ENCODE measurements at places on chromosomes 12 and 14.

DNA sequence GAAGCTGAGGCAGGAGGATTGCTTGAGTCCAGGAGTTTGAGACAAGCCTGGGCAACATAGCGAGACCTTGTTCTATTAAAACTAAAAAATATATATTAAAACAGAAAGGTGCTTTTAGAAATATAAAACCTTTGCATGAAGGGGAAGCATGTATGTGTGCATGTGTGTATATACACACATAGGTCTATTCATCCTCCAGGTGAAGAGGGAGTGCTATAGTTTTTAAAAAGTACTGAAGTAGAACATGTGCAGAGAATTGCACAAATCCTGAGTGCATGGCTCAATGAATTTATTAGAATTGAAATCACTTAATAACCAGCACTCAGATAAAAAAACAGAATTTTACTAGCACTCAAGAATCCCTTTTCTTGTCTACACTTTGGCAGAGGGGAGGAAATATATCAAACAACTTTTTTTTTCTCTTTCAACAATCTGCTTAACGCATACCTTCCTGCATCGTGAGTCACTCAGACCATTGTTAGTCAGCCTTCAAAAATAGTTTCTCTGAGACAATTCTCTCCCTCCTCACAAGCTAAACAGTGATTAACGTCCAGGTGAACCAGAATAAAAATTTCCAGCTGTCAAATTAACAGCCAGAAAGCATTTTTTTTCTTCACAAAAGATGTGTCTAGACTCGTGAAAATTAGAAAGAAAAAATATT, 17.7 kb upstream of the NEDD1 start:
- no peak for DNase-seq

GRCh38 chr14:22297376-22297775, 291.6 kb downstream of the DAD1 start:
- DNase-seq: no peak

DNA sequence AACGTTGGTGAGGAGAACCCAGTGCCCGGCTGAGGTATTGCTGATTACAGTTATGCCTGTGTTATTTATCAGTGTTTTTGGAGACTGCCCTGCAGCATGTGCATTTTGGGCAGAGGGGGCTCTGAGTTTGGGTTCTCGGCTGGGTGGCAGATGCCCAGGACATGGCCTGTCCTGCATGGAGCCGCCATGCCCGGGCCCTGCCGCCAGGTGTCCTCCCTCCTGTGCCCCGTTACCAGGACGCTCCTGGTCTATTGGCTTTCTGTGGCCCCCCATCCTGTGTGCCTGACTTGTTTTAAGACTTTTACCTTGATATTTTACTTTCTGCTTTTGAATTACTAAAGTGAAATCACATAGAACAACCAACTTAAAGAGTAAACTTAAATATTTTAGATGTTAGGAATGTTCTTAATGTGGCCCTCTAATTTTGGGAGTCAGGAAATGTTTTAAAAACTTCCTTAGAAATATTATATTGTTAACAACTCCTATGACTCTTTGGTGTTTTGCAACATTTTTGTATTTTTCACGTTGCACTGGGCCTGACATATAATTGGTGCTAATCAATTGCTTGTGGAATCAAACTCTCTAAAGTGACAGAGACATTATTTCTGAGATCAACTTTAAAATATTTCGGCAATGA, 51.8 kb downstream of the PRIMA1 start:
- DNase-seq: no peak

DNA sequence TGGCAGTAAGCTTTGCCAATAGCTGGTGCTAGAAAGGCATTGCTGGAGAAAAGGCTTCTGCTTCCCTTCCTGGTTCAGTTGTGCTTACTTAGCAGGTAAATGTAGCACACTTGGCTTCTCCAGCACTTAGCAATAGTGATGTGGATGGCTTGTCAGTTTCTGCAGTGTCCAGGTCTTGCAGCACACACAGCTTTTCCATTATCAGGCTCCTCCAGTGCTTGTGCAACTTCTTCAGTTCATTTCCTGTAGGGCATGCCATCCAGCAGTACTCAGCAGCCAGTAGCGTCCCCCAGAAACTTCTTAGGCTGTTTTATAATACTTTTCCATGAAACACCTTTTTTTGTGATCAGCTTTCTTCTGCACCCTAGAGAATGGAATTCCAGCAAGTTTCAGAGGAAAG, 154.6 kb downstream of the SLC6A15 start:
- no peak for DNase-seq

GRCh38 chr14:99945732-99946651, 119.2 kb upstream of the EVL start:
- DNase-seq: no peak

DNA sequence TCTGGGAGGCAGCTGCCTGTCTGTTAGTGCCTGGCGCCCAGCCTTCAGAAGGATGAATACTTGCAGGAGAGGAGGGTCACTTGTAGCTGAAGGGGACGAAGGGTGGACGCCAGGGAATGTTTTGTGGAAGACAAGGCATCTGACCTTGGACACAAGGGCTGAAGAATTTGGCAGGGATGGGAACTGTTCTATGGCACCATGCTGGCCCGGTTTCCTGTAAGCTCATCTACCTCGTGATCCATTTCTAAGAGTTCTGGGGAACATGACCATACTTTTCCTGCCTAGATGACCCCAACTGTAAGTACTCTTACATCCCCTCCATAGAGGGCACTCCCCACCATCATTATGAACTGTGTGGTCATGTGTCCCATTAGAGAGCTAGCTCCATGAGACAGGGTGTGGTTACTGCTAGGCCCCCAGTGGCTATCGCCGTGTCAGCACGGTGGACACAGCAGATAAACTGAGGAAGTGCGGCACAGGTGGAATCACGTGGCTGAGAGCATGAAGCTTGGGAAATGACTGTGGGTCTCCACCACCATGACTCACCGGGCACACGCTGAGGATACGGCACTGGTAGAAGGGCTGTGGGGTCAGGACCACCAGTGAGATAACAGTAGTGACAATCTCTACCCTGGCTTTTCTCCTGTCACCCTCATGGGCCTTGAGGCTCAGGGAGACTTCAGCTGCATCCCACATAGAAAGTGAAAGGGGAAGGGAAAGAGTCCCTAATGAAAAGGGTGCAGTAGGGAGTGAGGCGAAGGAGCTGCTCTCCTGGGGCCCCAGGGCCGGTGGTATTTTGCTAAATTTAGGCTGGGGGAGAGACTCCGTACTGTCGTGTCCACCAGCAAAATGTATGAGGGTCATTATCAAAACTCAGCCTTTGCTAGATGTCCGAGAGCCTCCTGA, 252.6 kb downstream of the FOXN3 start:
- no peak for DNase-seq

GRCh38 chr14:69854598-69854997, 24.6 kb upstream of the SMOC1 start:
- DNase-seq: no peak

- peak; percentile 6 for DNase-seq
Observed at GRCh38 chr12:15276088-15276698, 46.1 kb upstream of the PTPRO start.

DNA sequence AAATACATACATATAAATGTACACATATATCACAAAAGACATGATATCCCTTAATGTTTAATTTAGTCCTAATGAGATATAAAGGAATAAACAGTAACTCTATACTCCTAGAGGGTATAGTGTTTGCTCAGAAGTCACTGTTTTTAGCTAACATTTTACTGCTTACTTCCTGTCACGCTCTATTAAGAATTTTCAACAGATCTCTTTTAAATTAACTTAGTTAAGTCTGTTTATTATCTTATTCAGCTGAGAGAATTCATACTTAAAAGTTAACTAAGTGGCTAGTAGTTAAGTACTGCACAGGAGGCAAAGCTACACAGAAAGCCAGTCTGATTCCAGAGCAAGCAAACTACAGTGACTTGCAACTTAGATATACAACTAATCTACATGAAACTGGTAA, 39.9 kb downstream of the GXYLT1 start:
- no peak for DNase-seq

- DNase-seq: no peak
Observed at GRCh38 chr12:1466481-1467154, 127.8 kb downstream of the FBXL14 start.

- no peak for DNase-seq
Observed at GRCh38 chr12:96104566-96104965, 69.2 kb upstream of the LTA4H start.

GRCh38 chr12:92827836-92828431, 101.2 kb downstream of the EEA1 start:
- peak; percentile 52 for DNase-seq

- DNase-seq: peak; percentile 23
Observed at GRCh38 chr12:69239922-69240630, 707 bp downstream of the CPSF6 start.

DNA sequence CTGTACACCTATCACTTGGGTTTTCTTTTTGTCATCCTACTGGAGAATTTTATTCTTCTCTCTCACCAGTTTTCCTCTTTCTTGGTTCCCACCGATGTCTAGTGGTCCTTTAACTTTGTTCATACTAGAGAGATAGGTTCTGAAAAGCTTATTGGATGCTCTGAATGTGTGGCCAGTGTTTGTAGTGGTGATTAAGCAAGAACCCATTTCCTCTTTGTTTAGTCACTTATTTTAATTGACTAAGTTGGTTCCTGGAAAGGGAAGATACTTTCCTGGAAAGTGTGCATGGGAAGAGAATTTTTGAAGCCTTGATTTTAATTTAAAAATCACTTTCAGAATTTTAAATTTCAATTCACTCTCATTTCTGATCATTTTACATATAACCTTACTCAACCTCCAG, 127.2 kb downstream of the OTOGL start:
- DNase-seq: peak; percentile 65

DNA sequence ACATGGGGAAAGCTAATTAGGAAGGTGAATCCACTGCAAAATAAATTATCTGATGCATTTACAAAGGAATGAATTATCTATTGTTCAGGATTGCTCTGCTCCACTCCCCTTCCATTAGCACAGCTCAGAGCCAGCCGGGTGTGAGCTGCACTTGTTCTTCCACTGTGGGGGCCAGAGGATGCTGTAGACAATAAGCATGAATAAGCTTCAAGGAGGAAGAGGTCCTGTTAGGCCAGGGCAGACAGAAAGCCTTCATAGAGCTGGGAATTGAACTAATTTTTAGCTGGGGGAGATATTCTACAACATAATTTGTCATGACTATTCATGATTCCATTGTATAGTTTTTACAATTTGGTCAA, 137.6 kb upstream of the MAX start:
- DNase-seq: no peak

Measured in AML-193 (cell line).